CD8-positive, alpha-beta memory T cell (primary cell): ENCODE measurements at places on chromosomes 11 and 22. TPM values are rescaled to one million over a fixed set of nuclear protein-coding genes. Genes with fewer than 3 reads are reported as not detected.

TMPRSS4 gene
- not detected for total RNA-seq

DNA sequence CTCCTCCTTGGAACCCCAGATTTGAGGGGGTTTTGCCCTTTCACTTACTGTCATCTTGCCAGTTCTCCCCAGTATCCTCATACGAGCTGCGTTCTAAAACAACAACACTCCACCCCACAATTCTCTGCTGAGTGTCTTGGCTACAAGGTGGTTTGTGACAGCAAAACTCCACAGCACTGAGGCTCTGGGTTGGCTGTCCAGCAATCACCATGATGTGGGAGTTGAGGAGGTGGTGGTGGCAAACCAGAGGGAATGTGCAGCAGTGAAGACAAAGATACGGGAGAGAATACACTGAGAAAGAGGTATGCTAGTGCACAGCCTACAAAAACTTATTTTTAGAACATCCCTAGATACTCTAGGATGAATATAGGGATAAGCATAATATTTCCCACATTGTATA lies 335.0 kb downstream of the C11orf87 start:
- DNase-seq = no peak

- no peak for DNase-seq
Observed at GRCh38 chr11:86069408-86070101, 671 bp upstream of the PICALM start.

CNTN5 gene
- total RNA-seq = not detected

DNA sequence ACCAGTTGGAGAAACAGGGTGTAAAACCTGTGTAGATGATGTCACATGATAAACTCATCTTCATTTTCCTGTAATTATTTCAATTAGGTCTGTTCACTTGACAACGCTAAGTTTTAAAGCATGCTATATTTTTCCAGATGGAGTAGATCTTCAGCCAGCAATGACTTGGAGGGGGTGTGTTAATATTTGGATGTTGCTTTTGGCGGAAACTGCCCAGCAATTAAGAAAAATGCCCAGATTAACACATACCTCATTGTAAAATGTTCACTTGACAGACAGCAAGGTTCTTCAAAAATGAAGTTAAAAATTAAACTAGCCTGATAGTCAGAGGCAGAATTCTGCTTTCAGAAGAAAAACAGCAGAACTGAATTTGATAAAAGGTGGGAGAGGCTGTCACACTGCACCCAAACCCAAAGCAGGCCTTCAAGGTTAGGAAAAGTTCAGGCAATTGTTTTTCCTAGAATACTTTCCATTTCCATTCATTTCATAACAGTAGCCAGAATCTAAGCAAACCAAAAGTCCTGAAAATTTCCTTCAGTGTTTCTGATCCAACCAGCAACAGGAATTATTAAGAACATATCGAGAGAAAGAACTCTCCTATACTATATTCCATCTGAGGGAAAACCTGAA lies 33.0 kb downstream of the VSIG10L2 start:
- no peak for DNase-seq

GPHA2 gene
- total RNA-seq = not detected

- DNase-seq = no peak
Observed at GRCh38 chr22:21760640-21761039, 25.0 kb upstream of the YPEL1 start.

DNA sequence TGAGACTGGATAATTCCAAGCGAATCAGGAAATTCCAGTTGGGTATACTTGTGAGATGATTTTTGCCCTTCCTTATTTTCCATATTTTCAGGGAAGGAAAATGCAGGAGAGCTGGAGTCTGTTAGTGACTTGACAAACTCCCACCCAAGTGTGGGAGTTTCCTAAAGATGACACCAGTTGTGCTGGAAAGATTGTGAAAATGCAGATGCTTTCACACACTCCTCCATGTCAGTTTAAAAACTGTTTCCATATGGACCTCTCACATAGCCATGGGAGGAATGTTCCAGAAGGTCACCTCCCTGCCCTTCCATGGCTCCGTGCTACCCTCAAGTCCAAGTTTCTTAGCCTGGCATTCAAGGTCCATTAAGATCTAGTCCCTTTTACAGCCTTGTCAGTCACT lies 350.7 kb upstream of the NARS2 start:
- no peak for DNase-seq

KRTAP5-7 gene
- not detected for total RNA-seq

DNA sequence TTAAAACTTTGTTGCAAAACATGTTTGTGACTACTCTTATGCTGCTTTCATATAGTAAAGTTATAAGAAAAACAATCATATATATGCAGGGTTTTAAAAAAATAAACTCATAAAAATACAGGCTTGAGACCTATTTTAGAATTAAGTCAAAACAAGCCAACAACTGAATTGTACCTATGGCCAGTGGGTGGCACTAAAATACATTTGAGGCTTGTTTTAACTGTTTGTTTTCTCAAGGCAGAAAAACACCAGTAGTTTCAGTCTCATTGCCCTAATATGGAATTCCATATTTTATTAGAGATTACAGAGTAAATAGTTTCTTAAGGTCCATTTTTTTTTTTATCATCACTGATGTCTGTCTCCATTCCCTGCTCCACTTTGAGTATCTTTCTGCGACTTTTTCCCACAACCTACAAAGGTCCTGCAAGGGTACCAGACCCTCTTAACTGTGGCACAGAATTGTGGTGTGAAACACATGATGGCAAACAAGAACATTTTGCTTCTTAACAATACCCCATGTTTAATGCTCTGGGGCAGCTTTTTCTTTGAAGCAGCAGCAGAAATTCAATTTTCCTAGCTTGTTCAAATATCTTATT lies 8.5 kb upstream of the CCDC89 start:
- peak; percentile 28 for DNase-seq

IFITM5 gene
- total RNA-seq = not detected

DNA sequence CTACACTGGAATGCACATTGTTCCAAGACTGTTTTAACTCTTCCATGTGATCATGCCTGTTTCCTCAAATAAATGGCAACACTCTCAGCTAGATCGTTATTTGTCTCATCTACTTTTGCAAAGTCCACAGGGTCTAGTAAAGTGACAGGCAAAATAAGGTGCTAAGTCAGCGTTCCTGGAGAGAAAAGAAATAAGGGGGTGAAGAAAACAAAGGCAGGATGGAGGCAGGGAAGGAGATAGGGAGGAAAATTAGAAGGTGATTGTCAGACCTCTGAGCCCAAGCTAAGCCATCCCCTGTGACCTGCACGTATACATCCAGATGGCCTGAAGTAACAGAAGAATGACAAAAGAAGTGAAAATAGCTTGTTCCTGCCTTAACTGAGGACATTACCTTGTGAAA lies 132.1 kb downstream of the RAB38 start:
- DNase-seq = no peak

- DNase-seq = no peak
Observed at GRCh38 chr11:129282634-129283033, 90.5 kb upstream of the ARHGAP32 start.

DNA sequence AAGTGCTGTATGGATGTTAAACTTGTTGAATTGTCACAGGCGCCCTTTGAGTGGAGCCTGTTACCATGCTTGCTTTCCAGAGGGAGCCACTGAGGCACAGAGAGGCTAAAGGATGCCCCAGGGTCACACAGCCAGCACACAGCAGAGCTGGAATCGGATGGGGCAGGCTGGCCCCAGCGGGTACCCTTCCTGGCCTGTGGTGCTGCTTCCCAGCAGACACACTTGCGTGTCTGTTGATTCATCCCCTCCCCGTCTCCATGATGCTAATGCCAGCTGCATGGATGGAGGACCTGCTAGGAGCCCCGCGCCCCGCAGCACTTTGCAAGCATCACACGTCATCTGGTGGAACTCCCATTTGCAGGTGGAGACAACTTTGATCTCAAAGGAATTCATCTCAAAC lies 52.4 kb upstream of the SHISAL1 start:
- DNase-seq = no peak

- no peak for DNase-seq
Observed at GRCh38 chr11:14386895-14387480, 28.0 kb upstream of the RRAS2 start.

- no peak for DNase-seq
Observed at GRCh38 chr11:134120143-134120850, 51.4 kb downstream of the JAM3 start.

ACR gene
- not detected for total RNA-seq

- no peak for DNase-seq
Observed at GRCh38 chr11:78339483-78339882, 78.1 kb downstream of the GAB2 start.

GRCh38 chr11:126810776-126811175 lies 189.8 kb downstream of the KIRREL3 start:
- DNase-seq = no peak

DDX6 gene
- 189 TPM for total RNA-seq

POU2AF2 gene
- not detected for total RNA-seq

GRCh38 chr11:84022201-84022600 lies 736.0 kb upstream of the CCDC90B start:
- no peak for DNase-seq

- DNase-seq = no peak
Observed at GRCh38 chr11:17651061-17651460, 68.3 kb upstream of the MYOD1 start.

DNA sequence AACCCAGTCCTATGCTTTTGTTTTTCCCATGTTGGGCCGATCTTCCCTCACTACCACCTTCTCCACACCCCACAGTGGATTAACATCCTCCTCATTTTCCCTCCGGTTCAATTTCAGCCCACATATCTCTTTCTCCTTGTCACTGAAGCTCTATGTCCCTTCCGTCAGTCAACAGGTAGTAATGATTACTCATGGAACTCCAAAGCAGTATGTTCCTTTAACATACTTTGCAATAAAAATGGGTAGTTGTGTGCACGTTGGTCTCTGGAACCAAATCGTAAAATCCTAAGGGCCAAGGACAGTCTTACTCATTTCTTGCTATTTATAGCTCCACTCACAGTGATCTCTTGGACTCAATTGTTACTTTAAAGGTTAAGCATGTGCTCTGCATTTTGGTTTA lies 20.2 kb downstream of the AMOTL1 start:
- DNase-seq = no peak

SLN gene
- total RNA-seq = not detected

GRCh38 chr11:118147502-118147901 lies 5.1 kb downstream of the SCN4B start:
- no peak for DNase-seq

GRCh38 chr11:130211781-130212401 lies 52.3 kb downstream of the ST14 start:
- no peak for DNase-seq

SYT12 gene
- total RNA-seq = not detected

DNA sequence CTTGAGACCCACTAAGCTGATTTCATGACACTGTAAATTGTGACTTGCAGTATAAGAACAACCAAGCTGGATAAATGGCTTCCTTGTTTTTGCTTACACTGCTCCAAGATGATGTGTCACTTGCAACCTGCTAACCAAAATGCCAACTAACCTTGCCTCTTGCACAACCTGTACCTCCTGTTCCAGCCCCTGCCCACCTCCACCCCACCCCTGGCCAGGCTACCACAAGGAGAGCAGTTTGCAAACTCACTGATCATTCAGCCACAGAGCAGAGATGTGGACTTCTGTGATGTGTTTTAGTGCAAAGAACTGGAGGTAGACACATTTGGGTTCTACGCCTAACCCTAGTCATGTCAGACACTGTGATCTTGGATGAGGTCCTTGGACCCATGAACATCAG lies 4.3 kb upstream of the APOL6 start:
- no peak for DNase-seq

GRCh38 chr11:80960381-80961029 lies 1519.7 kb upstream of the TENM4 start:
- no peak for DNase-seq

DNA sequence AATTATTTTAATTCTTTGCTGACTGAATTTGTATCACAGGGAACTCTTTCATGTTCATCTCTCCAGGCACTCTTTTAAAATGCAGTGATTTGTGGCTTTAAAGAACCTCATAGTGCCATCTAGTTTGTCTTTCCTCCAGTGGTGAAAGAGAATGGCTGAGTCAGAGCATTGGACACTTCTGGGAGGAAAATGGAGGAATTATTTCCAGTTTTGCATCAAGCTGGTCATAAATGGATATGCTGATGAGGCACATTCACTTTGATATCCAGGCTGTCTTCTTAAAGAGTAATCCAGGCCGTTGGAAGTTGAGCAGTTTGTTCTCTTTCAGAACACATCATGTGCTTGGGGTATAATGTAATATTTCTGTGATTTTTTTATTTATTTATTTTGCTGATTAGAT lies 273.7 kb downstream of the DDX10 start:
- no peak for DNase-seq

C22orf15 gene
- total RNA-seq = 0.93 TPM

GRCh38 chr11:22192289-22192641 lies 620 bp upstream of the ANO5 start:
- DNase-seq = no peak

FOLR1 gene
- total RNA-seq = not detected

DNA sequence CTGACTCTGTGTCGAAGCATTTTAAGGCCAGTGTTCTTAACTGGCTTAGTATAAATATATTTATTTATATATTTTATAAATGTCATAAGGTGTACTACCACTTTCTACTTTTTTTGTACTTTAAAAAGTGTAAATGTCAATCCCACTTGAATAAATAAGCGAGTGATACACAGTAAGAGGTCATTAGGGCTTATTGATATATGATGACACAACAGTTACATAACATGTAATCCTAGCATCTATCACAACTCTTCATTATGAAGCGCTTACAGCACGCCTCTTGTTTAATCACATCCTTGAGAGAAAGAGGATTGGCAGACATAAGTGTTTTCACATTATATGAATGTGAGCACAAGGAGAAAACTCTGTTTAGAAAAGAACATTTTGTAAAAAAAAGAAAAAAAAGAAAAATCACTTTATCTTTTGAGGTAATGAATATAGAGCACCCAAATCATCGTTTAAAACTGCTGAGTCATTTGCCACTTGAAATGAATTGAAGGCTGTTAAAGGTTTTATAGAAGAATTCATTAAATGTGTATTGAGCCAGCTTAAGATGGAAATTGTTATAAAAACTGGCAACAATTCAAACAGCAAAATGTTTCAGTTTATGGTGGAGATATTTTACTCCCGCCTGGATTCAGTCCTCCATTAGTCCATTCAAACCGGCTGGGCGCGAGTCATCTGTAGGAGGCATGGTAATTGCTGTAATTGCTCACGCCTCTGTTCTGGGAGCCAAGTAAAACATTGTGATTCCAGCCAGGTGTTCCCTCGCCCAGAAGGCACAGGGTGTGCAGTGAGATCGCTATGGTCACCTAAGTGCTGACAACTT lies 627.3 kb upstream of the KIRREL3 start:
- DNase-seq = no peak

- DNase-seq = no peak
Observed at GRCh38 chr11:125588505-125588904, 4.1 kb upstream of the STT3A start.

APOBEC3F gene
- total RNA-seq = 30.1 TPM

EMID1 gene
- not detected for total RNA-seq

- DNase-seq = no peak
Observed at GRCh38 chr11:2675540-2675939, 24.3 kb downstream of the KCNQ1OT1 start.

- no peak for DNase-seq
Observed at GRCh38 chr22:27127911-27128310, 470.5 kb downstream of the MIAT start.

GRCh38 chr11:23696688-23697415 lies 800.0 kb upstream of the LUZP2 start:
- DNase-seq = no peak

TSPAN18 gene
- 1.2 TPM for total RNA-seq

GRCh38 chr11:79236541-79236971 lies 204.3 kb downstream of the TENM4 start:
- no peak for DNase-seq

OR56B4 gene
- total RNA-seq = not detected

GRCh38 chr11:7353100-7353499 lies 101.4 kb downstream of the SYT9 start:
- no peak for DNase-seq

- DNase-seq = no peak
Observed at GRCh38 chr11:43819926-43820325, 60.7 kb upstream of the ALKBH3 start.

CASP5 gene
- not detected for total RNA-seq
